ENCODE measurements at places on chromosomes 6 and 20.

DNA sequence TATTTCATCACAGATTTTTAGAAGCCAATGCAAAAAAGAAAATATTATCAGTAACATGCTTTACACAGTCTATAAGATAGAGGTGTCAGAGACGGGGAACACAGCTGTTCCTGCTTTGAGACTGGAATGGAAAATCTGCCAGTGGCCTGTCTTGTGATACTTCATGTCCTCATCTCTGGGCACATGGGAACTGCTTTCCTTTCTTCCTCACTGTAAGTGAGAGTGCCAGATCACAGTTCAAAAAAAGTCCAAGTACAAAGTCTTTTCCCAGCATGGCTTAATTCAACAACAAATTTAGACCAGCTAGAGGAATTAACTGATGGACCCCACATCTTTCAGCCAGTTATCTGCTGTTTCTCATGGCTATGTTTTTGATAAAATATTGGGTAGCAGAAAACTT lies 490.4 kb downstream of the CDKAL1 start:
- DNase-seq, result no peak

GRCh38 chr6:134287859-134288537 lies 29.9 kb downstream of the SGK1 start:
- DNase-seq, result no peak

DNA sequence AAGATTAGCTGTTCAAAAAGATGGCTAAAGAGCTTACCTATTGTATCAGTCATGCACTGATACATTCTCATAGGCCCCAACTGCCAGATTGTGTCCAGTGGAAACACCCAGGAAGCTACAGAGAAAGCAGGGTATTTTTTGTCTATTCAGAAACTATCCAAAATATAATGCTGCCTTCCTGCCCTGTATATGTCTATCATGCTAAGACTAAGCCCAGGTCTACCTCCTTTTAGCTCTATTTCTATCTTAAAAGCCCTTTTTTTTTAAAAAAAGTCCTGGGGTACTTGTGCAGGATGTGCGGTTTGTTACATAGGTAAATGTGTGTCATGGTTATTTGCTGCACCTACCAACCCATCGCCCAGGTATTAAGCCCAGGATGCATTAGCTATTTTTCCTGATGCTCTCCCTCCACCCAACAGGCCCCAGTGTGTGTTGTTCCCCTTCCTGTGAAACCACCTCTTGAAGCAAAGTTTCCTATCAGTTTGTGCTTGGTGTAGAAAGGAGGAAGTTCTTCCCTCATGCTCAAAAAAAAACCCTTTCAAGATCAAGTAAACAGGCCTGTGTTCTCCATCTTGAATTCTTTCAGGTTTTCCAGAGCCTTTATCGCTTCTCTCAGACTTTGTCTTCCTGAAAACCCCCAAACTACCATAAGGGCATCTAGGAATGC lies 514 bp downstream of the DEFB129 start:
- no peak for DNase-seq

GRCh38 chr6:157155804-157156203 lies 167.5 kb downstream of the TMEM242 start:
- DNase-seq, result no peak

DNA sequence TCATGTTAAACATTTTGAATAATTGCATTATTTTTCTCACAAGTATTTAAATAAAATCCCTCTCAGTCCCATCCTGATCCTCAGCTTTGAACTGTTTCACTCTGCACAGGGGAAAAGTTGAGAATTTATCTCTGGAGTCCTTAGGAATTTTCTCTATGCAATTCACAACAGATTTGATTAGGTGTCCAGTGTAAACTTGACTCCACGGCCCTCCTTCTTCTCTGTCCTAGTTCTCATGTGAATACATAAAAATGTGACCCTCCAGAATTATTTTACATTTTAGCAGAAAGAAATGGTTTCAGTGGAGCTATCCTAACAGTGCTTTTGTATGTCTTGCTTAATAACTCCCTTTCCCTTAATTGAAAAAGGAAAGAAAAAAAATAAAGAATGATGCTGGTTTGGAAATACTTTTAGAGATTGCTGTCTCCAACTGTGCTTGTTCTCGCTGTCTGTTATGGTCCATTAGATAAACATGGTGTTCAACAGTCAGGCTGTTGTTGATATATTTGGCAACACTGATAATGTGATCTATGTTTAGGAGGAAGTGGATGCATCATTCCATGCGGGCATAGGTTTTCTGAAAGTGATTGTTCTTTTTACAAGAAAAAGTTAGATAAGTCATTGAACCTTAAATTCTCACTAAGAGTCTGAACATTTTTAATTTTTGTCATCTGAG lies 599.4 kb upstream of the CITED2 start:
- no peak for DNase-seq

- DNase-seq, result no peak
Measured at GRCh38 chr6:100948381-100949133, 67.4 kb upstream of the ASCC3 start.

DNA sequence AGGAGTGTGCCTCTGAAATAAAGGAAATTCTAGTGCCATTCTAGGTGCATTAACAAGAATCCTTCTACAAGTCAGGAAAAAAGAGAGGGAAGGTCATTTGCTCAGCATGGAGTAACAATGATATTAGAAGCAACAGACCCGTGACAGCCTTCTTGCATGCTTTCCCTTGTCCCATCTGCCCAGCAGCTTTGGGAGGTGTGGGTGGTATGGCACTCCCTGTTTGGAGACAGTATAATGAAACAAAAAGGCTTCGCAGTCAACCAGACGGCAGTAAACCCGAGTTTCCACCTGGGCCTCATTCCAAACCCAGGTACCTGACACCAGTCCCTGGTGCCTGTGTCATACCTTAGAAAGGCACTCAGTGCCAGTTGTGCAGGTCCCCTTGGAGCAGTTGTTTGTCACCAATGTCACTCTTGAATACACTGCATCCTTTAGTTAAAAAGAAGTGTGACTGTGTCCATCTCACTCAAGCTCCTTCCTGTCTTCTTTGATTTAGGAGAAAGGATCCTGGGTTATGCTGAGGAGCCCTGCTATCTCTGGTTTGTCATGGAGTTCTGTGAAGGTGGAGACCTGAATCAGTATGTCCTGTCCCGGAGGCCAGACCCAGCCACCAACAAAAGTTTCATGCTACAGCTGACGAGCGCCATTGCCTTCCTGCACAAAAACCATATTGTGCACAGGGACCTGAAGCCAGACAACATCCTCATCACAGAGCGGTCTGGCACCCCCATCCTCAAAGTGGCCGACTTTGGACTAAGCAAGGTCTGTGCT lies 14.7 kb downstream of the STK35 start:
- DNase-seq, result no peak

All from NCI-H748 treated with DMSO at 0.1 percent for 48 hours (cell line).